ENCODE measurements at places on chromosomes 7 and 10. TPM values are rescaled to one million over a fixed set of nuclear protein-coding genes. Genes with fewer than 3 reads are reported as not detected.

DNA sequence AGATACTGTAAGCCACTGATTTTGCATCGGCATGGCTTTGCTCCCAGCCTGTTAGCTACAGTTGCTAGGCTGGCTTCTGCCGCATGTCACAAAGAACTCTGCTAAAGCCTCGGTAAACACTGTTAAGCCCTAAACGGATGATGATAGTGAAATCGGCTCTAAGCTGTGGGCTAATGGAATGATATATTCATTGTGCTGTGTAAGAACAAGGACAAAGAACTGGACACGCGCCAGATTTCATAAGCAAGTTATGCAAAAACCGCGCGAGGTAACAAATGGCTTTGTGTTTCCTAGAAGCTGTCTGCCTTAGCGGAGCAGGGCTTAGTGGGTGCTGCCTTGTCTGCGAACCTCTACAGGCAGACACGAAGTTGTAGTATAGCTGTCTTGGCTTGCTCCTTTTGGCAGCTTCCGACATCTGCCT is 331.3 kb upstream of the COBL start:
- no peak overlapping the region for H3K4me3 ChIP-seq
- no peak for DNase-seq
- H3K27ac ChIP-seq, result no peak overlapping the region
- no peaks in the 10 kb centered on the region for H3K27me3 ChIP-seq
- H3K4me1 ChIP-seq, result no peaks in the 10 kb centered on the region
- H3K36me3 ChIP-seq, result no peaks in the 10 kb centered on the region

DNA sequence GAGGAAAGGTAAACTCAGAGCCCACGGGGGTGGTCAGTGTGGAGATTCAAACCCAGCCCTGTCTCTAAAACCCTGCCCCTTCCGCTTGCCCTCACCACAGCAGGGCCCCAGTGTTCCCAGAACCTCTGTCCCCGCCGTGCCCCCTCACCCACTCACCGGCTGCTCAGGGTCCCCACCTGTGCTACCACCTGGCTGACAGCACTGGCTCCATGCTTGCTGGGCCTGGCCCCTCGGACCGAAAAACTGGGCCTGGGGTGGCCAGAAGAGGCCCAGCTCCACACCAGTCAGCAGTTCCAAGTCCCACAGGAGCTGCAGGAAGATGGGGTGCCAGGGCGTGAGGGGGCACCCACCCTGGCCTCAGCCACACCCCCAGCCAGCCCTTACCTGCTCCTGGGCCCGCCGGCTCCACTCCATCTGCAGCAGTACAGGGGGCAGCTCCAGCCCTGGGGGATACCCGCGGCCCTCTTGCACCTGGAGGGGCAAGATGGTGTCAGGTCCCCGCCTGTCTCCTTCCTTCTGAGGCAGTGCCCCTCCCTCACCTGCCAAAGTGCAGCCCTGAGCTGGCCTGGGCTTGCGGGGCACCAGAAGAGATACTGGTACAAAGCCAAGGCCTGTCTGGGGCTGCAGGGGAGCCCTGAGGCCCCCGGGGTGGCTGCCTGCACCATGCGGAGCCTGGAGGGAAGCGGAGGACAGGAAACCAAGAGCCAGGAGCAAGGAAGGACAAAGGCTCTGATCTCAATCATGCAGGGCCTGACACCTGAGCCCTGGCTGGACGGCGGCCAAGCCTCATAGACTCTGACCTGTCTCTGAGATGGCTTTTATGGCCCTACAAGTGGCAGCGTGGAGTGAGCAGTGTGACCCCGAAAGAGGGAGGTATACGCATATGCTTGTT is 11.7 kb downstream of the ATP6V1F start:
- peaks cover 14% of the 10 kb centered on the region for H3K4me1 ChIP-seq
- H3K27me3 ChIP-seq, result peaks cover 21% of the 10 kb centered on the region
- no peak overlapping the region for H3K27ac ChIP-seq

- H3K4me3 ChIP-seq, result no peak overlapping the region
- H3K4me1 ChIP-seq, result peaks cover 2% of the 10 kb centered on the region
- H3K27me3 ChIP-seq, result no peaks in the 10 kb centered on the region
- peaks cover 1% of the 10 kb centered on the region for H3K36me3 ChIP-seq
- no peak overlapping the region for H3K27ac ChIP-seq
Observed at GRCh38 chr10:132389433-132390169, 7.4 kb upstream of the PWWP2B start.

- DNase-seq, result no peak
- no peak overlapping the region for H3K27ac ChIP-seq
- no peaks in the 10 kb centered on the region for H3K27me3 ChIP-seq
- H3K4me1 ChIP-seq, result no peaks in the 10 kb centered on the region
- H3K36me3 ChIP-seq, result no peaks in the 10 kb centered on the region
- H3K4me3 ChIP-seq, result no peak overlapping the region
Observed at GRCh38 chr10:66167816-66168215, 758.0 kb upstream of the LRRTM3 start.

DNA sequence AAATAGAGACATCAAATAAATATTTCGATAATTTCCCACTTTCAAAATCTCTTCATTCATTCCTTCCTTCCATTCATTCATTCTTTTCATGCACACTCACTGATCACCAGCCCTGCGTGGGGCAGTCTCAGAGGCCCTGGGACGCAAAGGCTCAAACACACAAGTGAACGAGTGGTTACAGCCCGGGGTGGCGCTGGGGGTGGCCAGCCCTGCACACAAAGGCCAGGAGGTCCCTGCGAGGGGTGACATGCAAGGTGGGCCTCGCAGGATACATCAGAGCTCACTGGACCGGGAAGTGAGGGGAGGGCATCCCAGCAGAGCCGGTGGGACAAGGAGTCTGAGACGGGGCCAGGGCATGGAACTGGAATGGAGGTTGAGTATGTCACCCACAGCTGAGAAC is 29.9 kb upstream of the TTYH3 start:
- no peaks in the 10 kb centered on the region for H3K4me1 ChIP-seq
- H3K27me3 ChIP-seq, result no peaks in the 10 kb centered on the region
- no peaks in the 10 kb centered on the region for H3K36me3 ChIP-seq
- H3K4me3 ChIP-seq, result no peak overlapping the region

DNA sequence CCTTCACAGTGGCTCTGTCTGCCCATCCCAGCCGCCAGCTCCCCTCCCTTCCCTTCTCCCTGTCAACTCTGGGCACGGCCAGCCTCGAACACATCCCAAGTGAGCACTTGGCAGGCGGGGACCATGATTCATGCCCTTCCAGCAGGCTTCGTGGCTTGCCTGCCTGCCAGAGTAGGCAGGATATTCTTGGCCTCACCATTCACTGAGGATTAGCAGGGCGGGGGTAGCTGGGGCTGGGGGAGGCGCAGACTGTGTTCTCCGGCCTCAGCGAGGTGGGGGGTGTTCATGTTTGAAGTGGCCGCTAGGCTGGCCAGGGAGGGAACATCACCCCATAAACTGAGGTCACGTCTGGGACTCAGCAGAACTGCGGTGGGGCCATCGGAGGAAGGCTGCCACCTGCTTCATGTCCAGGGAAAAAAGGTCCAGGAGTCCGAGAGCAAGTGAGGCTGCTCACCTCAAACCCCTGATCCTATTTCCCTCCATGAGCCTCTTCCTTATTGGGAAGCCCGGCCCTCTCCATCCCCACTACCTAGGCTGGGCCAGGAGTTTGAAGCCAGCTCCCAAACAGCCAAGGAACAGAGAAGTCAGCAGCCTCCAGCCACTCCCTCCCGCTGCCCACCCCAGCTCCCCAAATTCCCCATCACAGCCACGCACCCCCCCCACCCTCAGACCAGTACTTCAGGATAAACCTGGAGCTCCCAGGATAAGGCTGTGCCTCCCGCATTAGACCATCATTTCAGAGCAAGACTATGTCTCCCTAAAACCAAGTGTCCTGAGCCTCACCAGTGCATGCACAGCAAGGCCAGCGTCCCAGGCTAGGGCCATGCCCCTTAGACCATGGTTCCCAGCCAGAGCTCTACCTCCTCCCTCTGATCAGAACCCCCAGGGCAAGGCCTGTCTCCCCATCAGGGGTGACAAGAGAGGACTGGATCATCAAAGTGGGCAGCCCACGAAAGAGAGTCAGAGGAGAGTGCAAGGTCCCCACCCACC is 42.8 kb upstream of the RABGEF1 start:
- no peaks in the 10 kb centered on the region for H3K27me3 ChIP-seq
- DNase-seq, result no peak
- no peak overlapping the region for H3K4me3 ChIP-seq
- no peak overlapping the region for H3K27ac ChIP-seq

GRCh38 chr7:82257118-82257695 is 186.4 kb downstream of the CACNA2D1 start:
- DNase-seq, result no peak
- no peak overlapping the region for H3K27ac ChIP-seq
- H3K36me3 ChIP-seq, result no peaks in the 10 kb centered on the region
- H3K27me3 ChIP-seq, result no peaks in the 10 kb centered on the region
- no peak overlapping the region for H3K4me3 ChIP-seq

- peaks cover 15% of the 10 kb centered on the region for H3K4me1 ChIP-seq
- no peak overlapping the region for H3K27ac ChIP-seq
Observed at GRCh38 chr10:88395677-88396076, 187.4 kb downstream of the RNLS start.

- no peak overlapping the region for H3K4me3 ChIP-seq
- DNase-seq, result no peak
- peaks cover 12% of the 10 kb centered on the region for H3K36me3 ChIP-seq
- peaks cover 24% of the 10 kb centered on the region for H3K4me1 ChIP-seq
- peaks cover 23% of the 10 kb centered on the region for H3K27me3 ChIP-seq
Observed at GRCh38 chr10:98449287-98449686, 2.6 kb upstream of the HPS1 start.

GRCh38 chr7:35314354-35314753 is 60.5 kb upstream of the TBX20 start:
- H3K4me3 ChIP-seq, result no peak overlapping the region
- peaks cover 2% of the 10 kb centered on the region for H3K27me3 ChIP-seq
- H3K36me3 ChIP-seq, result no peaks in the 10 kb centered on the region
- no peak overlapping the region for H3K27ac ChIP-seq
- no peaks in the 10 kb centered on the region for H3K4me1 ChIP-seq

GRCh38 chr10:114541081-114541796 is 116.8 kb downstream of the ABLIM1 start:
- DNase-seq, result peak; percentile 92
- H3K27ac ChIP-seq, result peak overlapping the region; percentile 100
- peaks cover 82% of the 10 kb centered on the region for H3K4me1 ChIP-seq
- peaks cover 8% of the 10 kb centered on the region for H3K36me3 ChIP-seq
- H3K4me3 ChIP-seq, result peak overlapping the region; percentile 40

DNA sequence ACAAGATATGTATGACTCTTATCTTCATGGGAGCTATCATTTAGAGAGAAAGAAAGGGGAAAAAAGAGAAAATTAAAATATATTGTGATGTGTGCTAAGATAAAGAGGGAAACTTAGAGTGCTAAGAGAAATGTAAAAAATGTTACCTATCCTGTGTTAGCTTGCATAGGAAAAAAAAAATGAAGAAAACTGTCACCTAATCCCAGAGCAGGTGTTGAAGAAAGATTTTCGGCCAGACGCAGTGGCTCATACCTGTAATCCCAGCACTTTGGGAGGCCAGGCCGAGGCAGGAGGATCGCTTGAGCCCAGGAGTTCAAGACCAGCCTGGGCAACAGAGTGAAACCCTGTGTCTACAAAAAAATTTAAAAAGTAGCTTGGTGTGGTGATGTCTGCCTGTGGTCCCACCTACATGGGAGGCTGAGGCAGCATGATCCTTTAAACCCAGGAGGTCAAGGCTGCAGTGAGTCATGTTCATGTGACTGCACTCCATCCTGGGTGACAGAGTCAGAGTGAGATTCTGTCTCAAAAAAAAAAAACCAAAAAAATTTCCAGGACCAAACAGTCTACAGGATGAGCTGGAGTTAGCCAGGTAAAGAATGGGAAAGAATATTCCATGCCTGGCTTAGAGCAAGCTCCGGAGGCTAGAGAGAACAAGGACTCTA is 2.4 kb upstream of the MKLN1 start:
- no peak overlapping the region for H3K4me3 ChIP-seq
- H3K4me1 ChIP-seq, result peaks cover 45% of the 10 kb centered on the region
- DNase-seq, result no peak
- H3K36me3 ChIP-seq, result peaks cover 10% of the 10 kb centered on the region
- no peaks in the 10 kb centered on the region for H3K27me3 ChIP-seq

- DNase-seq, result no peak
- no peak overlapping the region for H3K4me3 ChIP-seq
- H3K36me3 ChIP-seq, result peaks cover 5% of the 10 kb centered on the region
- H3K27me3 ChIP-seq, result no peaks in the 10 kb centered on the region
Observed at GRCh38 chr7:75039166-75039565, 34.4 kb downstream of the RCC1L start.

- H3K27ac ChIP-seq, result no peak overlapping the region
- H3K4me3 ChIP-seq, result no peak overlapping the region
- DNase-seq, result peak; percentile 55
- H3K4me1 ChIP-seq, result peaks cover 11% of the 10 kb centered on the region
- H3K36me3 ChIP-seq, result peaks cover 11% of the 10 kb centered on the region
- H3K27me3 ChIP-seq, result no peaks in the 10 kb centered on the region
Observed at GRCh38 chr7:155002411-155003091, 373 bp downstream of the PAXIP1 start.

GRCh38 chr7:22662556-22663356 is 64.2 kb upstream of the IL6 start:
- no peak overlapping the region for H3K4me3 ChIP-seq
- H3K27me3 ChIP-seq, result peaks cover 62% of the 10 kb centered on the region

DNA sequence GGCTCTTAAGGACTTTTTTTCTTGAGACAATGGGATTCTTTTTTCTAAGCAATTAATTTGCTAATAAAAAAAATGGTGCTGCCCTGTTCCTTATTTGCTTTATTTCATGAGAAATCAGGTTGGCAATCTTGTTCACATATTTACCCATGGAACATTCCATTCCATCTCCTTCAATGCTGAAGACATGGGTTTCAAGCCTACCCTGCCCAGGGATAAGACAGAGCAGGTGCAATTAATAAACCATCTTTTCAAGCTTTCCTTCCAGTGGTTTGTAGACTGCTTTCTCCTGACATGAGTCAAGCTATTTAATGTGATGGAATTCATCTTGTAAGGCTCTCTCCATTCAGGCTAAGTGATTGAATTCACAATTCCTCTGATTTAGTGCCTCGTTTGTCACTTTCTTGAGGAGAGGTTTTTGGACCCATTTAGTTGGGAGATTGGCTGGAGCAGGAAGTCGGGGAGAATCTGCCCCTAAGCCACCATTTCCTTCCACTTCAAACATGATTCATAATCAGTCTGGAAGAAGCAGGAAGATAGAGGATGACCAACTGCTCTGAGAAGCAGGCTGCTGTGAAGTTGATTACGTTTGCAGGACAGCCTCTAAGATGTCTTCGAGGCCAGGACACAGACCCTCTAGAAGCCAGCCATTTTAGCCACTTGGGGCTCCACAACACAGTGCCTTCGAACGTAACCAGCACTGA is 552.4 kb upstream of the GALNT17 start:
- H3K36me3 ChIP-seq, result no peaks in the 10 kb centered on the region
- H3K4me1 ChIP-seq, result no peaks in the 10 kb centered on the region
- H3K27ac ChIP-seq, result no peak overlapping the region
- no peak for DNase-seq

- DNase-seq, result no peak
- no peak overlapping the region for H3K27ac ChIP-seq
- H3K36me3 ChIP-seq, result no peaks in the 10 kb centered on the region
- H3K27me3 ChIP-seq, result no peaks in the 10 kb centered on the region
Observed at GRCh38 chr7:47325337-47325736, 256.6 kb downstream of the TNS3 start.

The NKX2-3 gene
- total RNA-seq, result not detected

The CPVL gene
- total RNA-seq, result 1.8 TPM

The RSU1 gene
- 51.6 TPM for total RNA-seq

Data from activated CD8-positive, alpha-beta memory T cell treated with anti-CD3 and anti-CD28 coated beads, Interleukin-2, amount 10 ng/mL, durations not matched to agents 7 days and 5 days (primary cell).